PC-3 (cell line): ENCODE measurements at places on chromosomes 2 and 18.
A peak's percentile ranks its signal among the peaks of the same experiment; 100 is the strongest.

DNA sequence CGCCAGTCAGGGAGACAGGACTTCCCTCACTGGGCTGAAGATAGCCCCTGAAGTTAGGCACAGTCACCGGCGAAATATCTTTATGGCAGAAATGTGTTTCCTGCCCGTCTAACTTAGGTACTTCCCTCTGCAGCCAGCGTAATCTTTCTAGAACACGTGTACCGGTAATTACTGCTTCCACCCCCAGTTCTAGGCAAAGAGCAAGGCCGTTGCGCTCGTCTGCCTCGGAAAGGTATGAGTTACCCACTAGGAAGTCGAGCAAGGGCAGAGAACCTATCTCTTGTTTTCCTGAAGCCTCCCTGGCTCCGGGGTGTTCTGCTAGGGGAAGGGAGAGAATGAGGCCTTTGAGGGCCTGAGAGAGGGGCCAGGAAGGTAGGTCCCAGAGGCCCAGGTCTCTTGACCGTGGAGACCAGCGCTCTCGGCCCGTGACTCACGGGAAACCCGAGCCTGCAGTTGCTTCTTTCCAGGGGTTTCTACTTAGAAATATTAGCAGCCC lies 70.0 kb downstream of the TWSG1 start:
- no peak for DNase-seq

- DNase-seq: no peak
Observed at GRCh38 chr2:196131949-196132925, 39.1 kb downstream of the STK17B start.

GRCh38 chr2:196718419-196719109 lies 79.0 kb downstream of the CCDC150 start:
- DNase-seq: no peak

- no peak for DNase-seq
Observed at GRCh38 chr18:69031571-69031970, 233.7 kb downstream of the CCDC102B start.

- no peak for DNase-seq
Observed at GRCh38 chr18:2256577-2256976, 314.7 kb downstream of the METTL4 start.

- DNase-seq: no peak
Observed at GRCh38 chr2:30911327-30911726, 104.1 kb upstream of the CAPN13 start.

DNA sequence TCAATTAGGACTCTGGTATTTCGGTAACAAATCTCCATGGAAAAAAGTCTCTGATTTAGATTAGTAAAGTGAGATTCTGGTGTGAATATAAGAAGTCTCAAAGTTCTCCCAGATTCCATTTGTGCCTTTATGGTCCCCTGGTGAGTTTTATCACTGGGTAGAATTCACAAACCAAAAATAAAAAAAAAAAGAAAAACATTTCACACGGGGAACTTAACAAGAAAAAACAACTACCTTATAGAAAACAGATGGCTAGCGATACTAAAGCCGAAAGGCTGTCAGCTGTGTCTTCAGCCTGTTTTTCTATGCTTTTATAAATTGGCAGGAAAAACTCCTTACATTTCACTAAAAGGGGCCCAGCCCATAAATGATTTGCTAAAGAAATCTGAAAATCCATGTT lies 50.6 kb downstream of the COL5A2 start:
- no peak for DNase-seq

GRCh38 chr2:194380011-194380410 lies 1277.0 kb upstream of the SLC39A10 start:
- DNase-seq: no peak

DNA sequence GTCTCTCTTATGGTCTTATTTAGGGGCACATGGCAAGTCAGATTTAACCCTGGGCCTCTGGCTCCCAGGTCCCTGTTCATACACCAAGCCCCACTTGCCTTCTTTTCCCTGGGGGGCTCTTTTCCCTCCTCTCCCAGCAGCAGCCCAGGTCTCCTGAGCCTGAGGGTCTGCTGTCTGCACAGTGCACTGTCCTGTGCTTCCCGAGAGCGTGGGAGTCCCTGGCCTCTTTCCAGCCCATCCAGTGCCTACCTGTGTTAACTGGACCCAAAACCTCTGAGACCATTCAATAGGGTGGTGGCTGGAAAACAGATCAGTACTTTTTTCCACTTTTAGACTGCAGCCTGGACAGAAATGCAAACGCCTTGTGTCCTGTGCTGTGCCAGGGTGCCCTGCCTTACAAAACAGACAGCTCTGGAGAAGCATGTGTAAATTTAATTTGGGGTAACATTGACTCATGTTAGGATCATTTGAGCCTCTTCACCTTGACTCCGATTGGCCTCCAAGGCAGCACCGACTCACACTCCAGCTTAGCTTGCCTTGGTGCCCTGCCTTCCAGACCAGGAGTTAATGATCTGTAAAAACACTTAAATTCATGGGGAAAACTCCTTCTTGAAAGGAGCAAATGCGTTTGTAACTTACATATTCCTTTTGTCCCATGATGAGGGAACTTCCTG lies 34.3 kb downstream of the TWIST2 start:
- DNase-seq: no peak

DNA sequence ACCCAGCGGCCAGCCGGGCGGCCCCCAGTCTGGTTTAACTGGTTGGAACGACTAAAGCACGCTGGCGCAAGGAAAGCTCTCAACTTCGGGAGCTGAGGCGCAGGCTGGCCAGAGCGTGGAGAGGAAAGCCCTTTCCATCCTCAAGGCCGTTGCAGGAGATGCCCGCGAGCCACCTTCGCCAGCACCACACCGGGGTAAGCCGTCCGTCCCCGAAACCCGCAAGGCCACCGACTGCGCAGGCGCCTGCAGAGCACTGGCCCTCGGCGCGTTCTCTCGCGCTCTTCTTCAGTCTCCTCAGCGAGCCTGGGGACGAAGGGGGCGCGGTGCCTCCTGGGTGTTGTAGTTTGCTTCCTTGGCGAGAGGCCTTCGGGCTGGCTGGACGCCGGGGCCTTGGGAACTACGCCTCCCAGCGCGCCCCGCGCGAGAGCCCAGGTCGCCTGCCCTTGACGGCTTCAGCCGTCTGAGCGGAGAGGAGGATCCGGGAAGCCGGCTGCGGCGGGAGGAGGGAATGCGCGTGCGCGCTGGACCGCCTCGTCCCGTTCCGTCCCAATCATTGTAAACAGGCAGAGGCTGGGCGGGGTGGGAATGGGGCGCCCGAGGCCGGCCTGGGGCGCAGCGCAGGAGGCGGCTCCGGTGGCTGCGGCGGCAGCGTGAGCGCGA lies at the start of gene RALBP1:
RALBP1 (plus strand) TSS at position 531 of the 660 bp plus-strand sequence. CDS start 37,533 bp downstream, outside the sequence.
- peak; percentile 99 for DNase-seq

- DNase-seq: no peak
Observed at GRCh38 chr2:197176522-197176921, 134.1 kb downstream of the ANKRD44 start.

DNA sequence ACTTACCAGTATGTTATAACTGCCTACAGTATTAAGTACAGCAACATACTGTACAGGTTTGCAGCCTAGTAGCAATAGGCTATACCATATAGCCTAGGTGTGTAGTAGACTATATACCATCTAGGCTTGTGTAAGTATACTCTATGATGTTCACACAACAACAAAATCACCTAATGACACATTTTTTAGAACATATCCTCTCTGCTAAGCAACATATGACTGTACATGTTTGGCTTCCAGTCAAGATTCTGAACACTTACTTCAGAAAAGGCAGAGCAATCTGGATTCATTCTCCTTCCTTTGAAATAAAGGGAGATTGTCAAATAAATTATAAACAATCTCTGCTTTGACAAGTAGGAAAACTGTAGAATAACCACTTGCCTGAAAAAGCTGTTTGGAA lies 81.8 kb downstream of the EXOC6B start:
- DNase-seq: peak; percentile 50

DNA sequence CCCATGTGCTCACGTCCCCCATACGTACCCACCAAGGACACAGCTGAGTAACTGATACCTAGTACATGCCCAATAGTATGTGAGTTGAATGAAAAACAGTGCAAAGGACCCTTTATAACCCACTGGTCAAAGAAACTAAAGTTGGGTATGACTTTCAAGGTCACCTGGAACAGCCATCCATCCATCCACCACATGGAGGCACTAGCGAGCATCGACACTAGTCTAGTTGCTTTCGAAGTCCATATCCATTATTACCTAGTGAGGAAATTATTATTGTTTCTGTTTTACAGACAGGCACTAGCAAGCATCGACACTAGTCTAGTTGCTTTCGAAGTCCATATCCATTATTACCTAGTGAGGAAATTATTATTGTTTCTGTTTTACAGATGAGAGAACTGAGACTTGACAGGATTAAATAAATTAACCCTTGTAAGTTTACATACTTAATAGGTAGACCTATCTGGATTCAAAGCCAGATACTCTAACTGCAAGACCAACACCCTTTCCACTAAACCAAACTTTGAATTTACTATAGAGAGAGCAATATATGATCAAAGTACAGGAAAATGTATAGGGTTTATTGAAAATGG lies 233.7 kb downstream of the METTL4 start:
- peak; percentile 79 for DNase-seq

- DNase-seq: peak; percentile 84
Observed at GRCh38 chr18:54672846-54673475, 81.9 kb downstream of the DYNAP start.

DNA sequence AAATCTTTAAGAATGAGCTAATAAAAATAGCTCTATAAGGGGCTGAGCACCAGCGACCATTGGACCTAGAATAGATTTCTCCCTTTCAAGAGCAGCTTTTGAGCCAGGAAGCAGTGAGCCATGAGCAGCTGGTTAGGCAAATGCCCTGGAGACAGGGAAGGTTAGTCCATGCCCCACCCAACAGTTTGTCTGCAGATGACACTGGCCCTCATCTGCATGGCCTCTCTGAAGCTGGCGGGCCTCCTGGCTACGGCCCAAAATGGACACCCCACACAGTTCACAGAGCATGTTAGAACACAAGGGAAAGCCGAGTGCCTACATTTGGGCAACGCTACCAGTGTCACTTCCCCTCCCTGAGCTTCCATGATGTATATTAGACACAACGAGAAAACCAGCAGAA lies 201.1 kb downstream of the MGAT5 start:
- no peak for DNase-seq

GRCh38 chr2:159797543-159798375 lies at the start of gene CD302:
TSS of gene CD302 (minus strand) at chr2:159798208. CDS start at chr2:159798198, 10 bp downstream.
- DNase-seq: peak; percentile 44

GRCh38 chr2:111954602-111955332 lies 56.4 kb downstream of the MERTK start:
- DNase-seq: no peak

- DNase-seq: no peak
Observed at GRCh38 chr18:14912967-14913366, 165.0 kb downstream of the ANKRD30B start.
